ENCODE measurements at places on chromosomes 7 and 10. TPM values are rescaled to one million over a fixed set of nuclear protein-coding genes. Genes with fewer than 3 reads are reported as not detected.

Gene ITGB8
- total RNA-seq: 12.5 TPM

Gene NME8
- not detected for total RNA-seq

Gene CALHM3
- not detected for total RNA-seq

Gene ADIRF
- total RNA-seq: 11.5 TPM

Gene SPDYE5
- total RNA-seq: not detected

Gene MAT1A
- not detected for total RNA-seq

Gene UBTD1
- total RNA-seq: 8.4 TPM

Gene FZD1
- 11.5 TPM for total RNA-seq

Gene CHAT
- total RNA-seq: not detected

Gene FAM25C
- total RNA-seq: not detected

Gene PNLIP
- total RNA-seq: 1.0 TPM

Gene PLAU
- total RNA-seq: 21.4 TPM

Gene RBP4
- 12.5 TPM for total RNA-seq
